Cardiac muscle cell (in vitro differentiated cells and primary cell): ENCODE measurements at places on chromosomes 12 and 14. TPM values are rescaled to one million over a fixed set of nuclear protein-coding genes. Genes with fewer than 3 reads are reported as not detected.
A peak's percentile ranks its signal among the peaks of the same experiment; 100 is the strongest.

- no peak overlapping the region for H3K4me3 ChIP-seq
- H3K27me3 ChIP-seq = no peaks in the 10 kb centered on the region
- H3K36me3 ChIP-seq = no peaks in the 10 kb centered on the region
- H3K27ac ChIP-seq = no peak overlapping the region
- peaks cover 3% of the 10 kb centered on the region for H3K4me1 ChIP-seq
- no peak for DNase-seq
Observed at GRCh38 chr14:94650444-94650775, 38.2 kb downstream of the SERPINA3 start.

- no peaks in the 10 kb centered on the region for H3K27me3 ChIP-seq
- H3K27ac ChIP-seq = peak overlapping the region; percentile 72
- H3K4me1 ChIP-seq = peaks cover 47% of the 10 kb centered on the region
- no peaks in the 10 kb centered on the region for H3K36me3 ChIP-seq
- H3K4me3 ChIP-seq = no peak overlapping the region
- peak; percentile 30 for DNase-seq
Observed at GRCh38 chr12:57341275-57341990, 89.4 kb downstream of the R3HDM2 start.

DNA sequence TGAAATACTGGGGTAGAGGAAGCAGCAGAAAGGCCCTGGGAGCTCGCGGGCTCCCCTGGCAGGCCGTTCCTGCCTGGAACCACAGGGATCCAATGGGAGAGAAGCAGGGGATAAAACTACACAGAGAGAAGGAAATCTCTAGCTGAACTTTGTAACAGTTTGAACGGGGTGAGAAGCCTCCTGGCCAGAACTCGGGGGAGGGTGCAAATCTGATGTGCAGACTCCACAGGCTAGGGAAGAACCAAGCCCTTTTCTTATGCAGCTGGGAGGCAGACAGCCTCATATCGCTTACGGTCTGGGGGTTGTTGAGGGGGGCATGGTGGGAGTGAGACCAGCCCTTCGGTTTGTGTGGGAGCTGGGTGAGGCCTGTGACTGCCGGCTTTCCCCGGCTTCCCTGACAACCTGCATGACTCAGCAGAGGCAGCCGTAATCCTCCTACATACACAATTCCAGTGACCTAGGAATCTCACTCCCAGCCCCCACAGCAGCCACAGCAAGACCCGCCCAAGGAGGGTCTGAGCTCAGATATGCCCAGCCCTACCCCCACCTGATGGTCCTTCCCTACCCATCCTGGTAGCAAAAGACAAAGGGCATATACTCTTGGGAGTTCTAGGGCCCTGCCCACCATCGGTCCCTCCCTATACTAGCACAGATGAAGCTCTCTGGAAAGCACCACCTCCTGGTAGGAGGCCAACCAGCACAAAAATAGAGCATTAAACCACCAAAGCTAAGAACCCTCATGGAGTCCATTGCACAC lies 143.0 kb downstream of the TMTC1 start:
- H3K4me3 ChIP-seq = no peak overlapping the region
- H3K4me1 ChIP-seq = no peaks in the 10 kb centered on the region
- H3K36me3 ChIP-seq = no peaks in the 10 kb centered on the region
- no peaks in the 10 kb centered on the region for H3K27me3 ChIP-seq
- no peak overlapping the region for H3K27ac ChIP-seq

DNA sequence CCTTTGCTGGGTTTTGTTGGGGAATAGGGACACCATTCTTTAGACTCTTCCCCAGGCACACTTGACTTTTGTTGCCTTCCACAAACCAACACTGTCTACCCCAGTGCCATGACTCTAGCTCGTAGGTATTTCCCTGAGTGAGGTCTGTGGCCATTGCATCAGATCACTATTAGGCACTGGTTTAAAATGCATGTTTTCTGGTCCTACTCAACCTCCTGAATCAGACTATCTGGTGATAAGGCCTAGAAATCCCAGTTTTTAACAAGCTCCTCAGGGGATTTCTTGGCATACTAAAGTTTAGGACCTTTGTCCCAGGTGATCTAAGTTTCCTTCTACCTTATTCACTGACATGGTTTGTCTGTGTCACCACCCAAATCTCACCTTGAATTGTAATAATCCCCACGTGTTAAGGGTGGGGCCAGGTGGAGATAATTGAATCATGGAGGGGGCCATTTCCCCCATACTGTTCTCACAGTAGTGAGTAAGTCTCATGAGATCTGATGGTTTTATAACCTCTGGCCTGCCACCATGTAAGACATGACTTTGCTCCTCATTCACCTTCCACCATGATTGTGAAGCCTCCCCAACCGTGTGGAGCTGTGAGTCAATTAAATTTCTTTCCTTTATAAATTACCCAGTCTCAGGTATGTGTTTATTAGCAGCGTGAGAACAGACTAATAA lies 87.8 kb upstream of the PSMC1 start:
- peaks cover 16% of the 10 kb centered on the region for H3K4me1 ChIP-seq
- H3K36me3 ChIP-seq = no peaks in the 10 kb centered on the region
- peak overlapping the region; percentile 57 for H3K27ac ChIP-seq
- no peak for DNase-seq

GRCh38 chr14:36866867-36867266 lies 205.2 kb downstream of the PAX9 start:
- no peak overlapping the region for H3K27ac ChIP-seq
- H3K36me3 ChIP-seq = no peaks in the 10 kb centered on the region
- DNase-seq = no peak
- H3K4me1 ChIP-seq = no peaks in the 10 kb centered on the region

DNA sequence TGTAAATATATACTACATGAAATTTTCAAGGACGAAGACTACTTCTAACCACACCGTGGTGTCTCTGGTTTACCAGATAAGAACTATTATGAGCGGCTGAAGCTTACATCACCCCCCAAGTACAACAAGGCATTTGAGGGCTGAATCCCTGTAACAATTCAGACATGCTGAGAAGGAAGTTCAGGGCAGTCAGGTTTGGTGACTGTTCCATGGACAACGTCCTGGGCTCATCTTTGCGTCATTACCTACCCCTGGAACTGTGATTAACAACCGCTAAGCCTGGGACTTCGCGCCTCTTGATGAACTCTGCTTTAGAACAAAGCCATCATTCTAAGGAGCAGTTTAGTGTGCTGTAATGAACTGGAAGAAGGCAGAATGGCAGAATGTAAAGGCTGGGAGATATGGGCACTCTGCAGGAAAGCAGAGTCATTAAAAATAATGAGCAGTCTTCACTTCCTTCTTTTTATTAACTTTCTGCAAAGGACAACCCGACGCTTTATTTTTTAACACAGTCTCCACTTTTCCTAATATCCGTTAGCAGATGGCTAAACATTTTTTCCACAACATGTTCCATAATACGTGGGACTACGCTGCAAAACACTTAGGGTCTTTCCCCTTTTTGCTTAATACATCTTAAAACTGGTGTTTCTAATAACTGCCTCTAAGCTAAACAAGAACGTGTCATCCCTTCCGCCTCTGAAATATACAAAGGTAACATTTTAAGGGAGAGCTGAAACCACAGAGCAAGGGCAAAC lies 263.2 kb downstream of the ADAMTS20 start:
- H3K4me3 ChIP-seq = no peak overlapping the region
- H3K4me1 ChIP-seq = peaks cover 23% of the 10 kb centered on the region
- no peaks in the 10 kb centered on the region for H3K27me3 ChIP-seq
- DNase-seq = no peak

DNA sequence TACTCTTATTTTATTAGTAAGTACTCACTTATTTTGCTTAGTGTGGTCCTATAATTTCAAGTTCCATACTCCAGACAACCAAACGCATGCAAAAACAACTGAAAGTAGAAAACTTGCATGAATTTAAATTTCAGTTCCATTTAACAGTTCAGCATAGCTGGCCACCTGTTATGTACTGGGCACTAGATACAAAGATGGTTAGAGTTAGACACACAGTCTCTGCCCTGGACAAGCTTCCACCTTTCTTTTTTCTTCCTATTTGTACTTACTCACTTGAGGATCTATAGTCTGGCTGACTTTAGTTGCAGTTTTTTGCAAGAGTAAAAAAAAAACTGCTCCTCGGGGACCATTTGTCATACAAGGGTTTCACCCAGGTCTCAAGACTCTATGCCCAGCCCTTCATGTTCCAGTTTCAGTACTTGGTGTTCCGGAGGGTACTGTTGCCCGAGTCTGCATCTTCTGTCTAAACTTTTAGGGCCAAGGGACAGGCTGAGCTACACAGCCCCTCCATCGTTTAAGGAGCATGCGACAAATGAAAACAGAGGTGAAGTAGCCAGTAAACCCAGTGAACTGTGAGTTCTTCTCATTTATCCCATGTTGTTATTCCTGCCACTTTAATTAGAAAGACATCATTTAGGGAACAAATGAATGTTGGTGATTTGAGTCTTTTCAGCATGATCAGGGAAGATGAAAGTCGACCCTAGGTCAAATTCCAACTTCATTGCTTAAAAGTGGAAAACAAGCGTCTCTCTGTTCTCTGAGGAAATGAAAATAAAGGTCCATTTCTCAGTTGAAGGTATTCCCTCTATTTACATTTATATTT lies 22.3 kb downstream of the RPGRIP1 start:
- DNase-seq = no peak
- H3K36me3 ChIP-seq = no peaks in the 10 kb centered on the region
- H3K4me1 ChIP-seq = peaks cover under 1% of the 10 kb centered on the region
- no peak overlapping the region for H3K4me3 ChIP-seq

DNA sequence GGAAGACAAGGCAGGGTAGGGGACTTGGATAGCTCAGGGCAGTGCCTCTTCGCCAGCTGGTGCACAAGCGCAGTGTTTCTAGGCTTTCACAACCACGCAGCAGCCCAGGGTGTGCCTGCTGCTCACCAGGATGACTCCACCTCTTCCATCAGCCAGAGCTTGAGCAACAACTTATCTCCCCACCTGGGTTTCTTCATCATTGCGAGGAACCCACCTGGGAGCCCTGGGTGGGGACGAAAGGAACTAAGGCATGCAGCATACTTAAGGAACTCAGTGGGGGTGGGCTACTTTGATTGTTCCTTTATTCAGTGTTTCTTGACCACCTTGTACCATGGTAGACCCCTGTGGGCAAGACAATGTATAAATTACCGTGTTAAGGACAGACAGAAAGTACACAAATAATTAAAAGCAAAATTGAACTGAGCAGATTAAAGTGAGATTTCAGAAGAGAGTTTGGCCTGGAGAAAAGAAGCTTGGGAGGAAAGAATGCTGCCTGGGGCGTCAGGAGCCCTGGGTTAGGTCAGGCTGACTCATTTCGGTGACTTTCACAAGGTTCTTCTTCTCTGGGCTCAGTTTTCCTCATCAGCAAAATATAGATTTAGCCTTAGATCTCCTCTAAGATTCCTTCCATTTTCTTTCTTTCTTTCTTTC lies 22.9 kb downstream of the KRT18 start:
- H3K36me3 ChIP-seq = no peaks in the 10 kb centered on the region
- H3K27me3 ChIP-seq = no peaks in the 10 kb centered on the region
- no peak overlapping the region for H3K4me3 ChIP-seq
- DNase-seq = no peak

- no peak for DNase-seq
- H3K27me3 ChIP-seq = peaks cover 5% of the 10 kb centered on the region
- peak overlapping the region; percentile 97 for H3K27ac ChIP-seq
- peaks cover 14% of the 10 kb centered on the region for H3K4me1 ChIP-seq
- H3K36me3 ChIP-seq = no peaks in the 10 kb centered on the region
Observed at GRCh38 chr12:105235281-105235731, 668 bp downstream of the APPL2 start.

DNA sequence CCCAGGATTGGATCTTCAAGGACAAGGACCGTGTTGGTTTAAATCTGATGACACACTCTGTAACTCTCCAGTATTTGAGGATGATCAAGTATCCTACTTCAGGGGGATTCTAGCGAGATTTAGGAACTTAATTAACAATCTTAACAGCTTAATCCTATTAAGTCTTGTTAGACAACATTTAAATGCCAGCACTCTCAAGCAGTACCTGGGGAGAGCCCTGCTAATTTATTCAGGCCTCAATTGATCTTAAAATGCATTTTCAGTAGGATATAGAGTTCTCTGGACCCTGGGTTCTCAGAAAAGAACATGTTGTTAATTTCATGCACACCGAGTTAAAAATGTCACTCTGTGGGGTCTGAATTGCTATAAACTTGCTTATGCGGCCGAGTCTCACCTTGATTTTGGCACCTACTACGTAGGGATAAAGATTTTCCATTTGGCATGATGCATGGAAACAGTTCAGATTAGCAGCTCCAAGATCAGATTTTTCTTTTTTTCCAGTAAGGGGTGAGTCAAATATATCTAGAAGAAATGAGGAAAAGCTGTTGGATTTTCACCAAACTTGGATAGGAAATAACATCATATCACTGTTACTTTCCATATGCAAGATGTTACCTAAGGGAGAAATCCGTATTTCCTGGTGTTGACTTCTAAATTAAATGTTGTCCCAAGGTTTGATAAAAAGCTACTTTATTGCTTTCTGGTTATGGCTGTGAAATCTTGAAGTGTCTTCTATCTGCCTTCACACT lies 76.1 kb downstream of the SLC24A4 start:
- H3K27me3 ChIP-seq = no peaks in the 10 kb centered on the region
- no peak for DNase-seq
- peaks cover 12% of the 10 kb centered on the region for H3K4me1 ChIP-seq
- H3K36me3 ChIP-seq = no peaks in the 10 kb centered on the region
- H3K27ac ChIP-seq = no peak overlapping the region

DNA sequence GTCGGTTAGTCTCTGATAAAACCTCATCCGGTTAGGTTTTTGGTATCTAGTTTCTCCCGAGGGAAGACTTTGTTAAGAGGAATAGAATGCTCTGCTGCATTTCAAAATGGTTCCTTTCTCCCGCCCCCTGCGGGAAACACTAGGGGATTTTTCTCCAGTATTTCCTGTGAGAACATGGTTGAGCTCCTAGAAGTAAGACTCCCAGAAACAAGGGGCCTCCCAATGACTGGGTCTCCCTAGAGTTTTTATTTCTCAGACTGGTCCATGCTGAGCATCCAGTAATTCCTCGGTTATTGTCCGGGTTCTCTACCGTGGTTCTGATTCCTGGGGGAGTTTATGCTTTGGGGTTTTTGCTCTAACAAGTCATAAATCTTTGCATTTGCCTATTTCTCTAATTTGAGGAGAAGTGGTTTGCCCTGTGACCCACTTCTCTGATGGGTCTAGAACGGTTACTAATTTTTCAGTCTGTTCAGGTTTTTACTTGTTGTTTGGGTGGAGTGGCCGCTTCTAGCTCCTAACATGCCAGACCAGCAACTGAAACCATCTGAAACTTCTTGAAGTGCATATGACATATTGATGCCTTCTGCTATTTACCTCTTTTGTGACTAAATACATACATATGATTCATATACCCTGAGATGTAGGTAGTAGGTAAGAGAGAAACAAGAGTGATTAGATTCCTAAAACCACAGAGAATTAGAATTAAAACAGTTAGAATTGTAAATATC lies 25.1 kb downstream of the TESPA1 start:
- DNase-seq = no peak
- no peak overlapping the region for H3K4me3 ChIP-seq
- no peaks in the 10 kb centered on the region for H3K36me3 ChIP-seq
- no peak overlapping the region for H3K27ac ChIP-seq

- no peaks in the 10 kb centered on the region for H3K4me1 ChIP-seq
- H3K27me3 ChIP-seq = peaks cover 62% of the 10 kb centered on the region
- no peak overlapping the region for H3K27ac ChIP-seq
- no peak overlapping the region for H3K4me3 ChIP-seq
- no peaks in the 10 kb centered on the region for H3K36me3 ChIP-seq
- DNase-seq = peak; percentile 32
Observed at GRCh38 chr12:53805067-53805466, 53.3 kb upstream of the CISTR start.

Gene RPL10L
- total RNA-seq = not detected in 2 replicates

GRCh38 chr12:25775968-25776367 lies 182.5 kb upstream of the RASSF8 start:
- H3K27me3 ChIP-seq = no peaks in the 10 kb centered on the region
- peaks cover 5% of the 10 kb centered on the region for H3K4me1 ChIP-seq
- H3K36me3 ChIP-seq = no peaks in the 10 kb centered on the region
- H3K27ac ChIP-seq = no peak overlapping the region

GRCh38 chr12:121033625-121034349 lies 5.3 kb downstream of the OASL start:
- H3K36me3 ChIP-seq = no peaks in the 10 kb centered on the region
- no peak for DNase-seq
- H3K4me1 ChIP-seq = no peaks in the 10 kb centered on the region
- H3K4me3 ChIP-seq = no peak overlapping the region
- no peak overlapping the region for H3K27ac ChIP-seq
